ENCODE measurements at places on chromosomes 4 and X. TPM values are rescaled to one million over a fixed set of nuclear protein-coding genes. Genes with fewer than 3 reads are reported as not detected.

- H3K27ac ChIP-seq, result no peak overlapping the region
- H3K4me1 ChIP-seq, result no peaks in the 10 kb centered on the region
- H3K4me3 ChIP-seq, result no peak overlapping the region
- DNase-seq, result no peak
Observed at GRCh38 chr4:32890398-32890797, 2170.2 kb downstream of the PCDH7 start.

DNA sequence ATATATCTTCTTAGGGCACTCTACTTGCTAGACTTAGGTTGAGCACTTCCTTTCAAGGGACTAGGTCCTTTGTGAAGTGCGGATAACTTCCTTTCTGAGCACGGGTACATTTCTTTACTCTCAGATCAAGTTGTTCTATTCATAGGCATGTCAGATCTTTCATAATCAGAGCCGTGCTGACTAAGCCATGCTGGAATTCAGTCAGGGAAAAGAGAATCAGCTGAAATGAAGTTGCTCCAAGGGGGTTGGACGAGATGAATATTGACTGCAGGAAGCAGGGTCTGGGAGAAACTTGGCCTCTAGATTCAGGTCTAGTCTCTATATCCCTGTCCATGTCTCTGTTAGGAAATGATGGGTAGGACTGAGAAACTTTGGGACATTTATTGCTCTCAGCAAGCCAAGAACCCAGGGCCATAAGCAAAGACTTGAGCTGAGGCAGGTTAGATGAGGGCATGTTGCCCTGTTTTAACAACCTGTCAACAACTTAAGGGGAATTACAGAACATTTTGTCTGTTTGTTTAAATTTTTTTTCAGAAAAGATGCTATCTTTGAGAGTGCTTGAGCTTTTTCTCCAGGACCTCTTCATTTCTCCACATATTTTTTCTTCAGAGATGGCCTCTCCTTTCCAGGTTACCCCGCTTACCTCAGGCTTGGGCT lies 28.3 kb downstream of the AREG start:
- H3K4me1 ChIP-seq, result peaks cover 49% of the 10 kb centered on the region
- H3K27me3 ChIP-seq, result no peaks in the 10 kb centered on the region
- H3K36me3 ChIP-seq, result no peaks in the 10 kb centered on the region
- H3K27ac ChIP-seq, result peak overlapping the region; percentile 74

- no peak for DNase-seq
- no peak overlapping the region for H3K27ac ChIP-seq
- no peak overlapping the region for H3K4me3 ChIP-seq
Observed at GRCh38 chr4:121998024-121998423, 46.2 kb upstream of the TRPC3 start.

GRCh38 chrX:136816975-136817374 lies 36.2 kb upstream of the ARHGEF6 start:
- no peak overlapping the region for H3K27ac ChIP-seq
- DNase-seq, result no peak
- no peaks in the 10 kb centered on the region for H3K27me3 ChIP-seq
- no peak overlapping the region for H3K4me3 ChIP-seq

- no peak overlapping the region for H3K27ac ChIP-seq
- no peaks in the 10 kb centered on the region for H3K36me3 ChIP-seq
- DNase-seq, result no peak
- H3K4me3 ChIP-seq, result no peak overlapping the region
- H3K27me3 ChIP-seq, result no peaks in the 10 kb centered on the region
Observed at GRCh38 chr4:142558851-142559250, 287.2 kb downstream of the INPP4B start.

- H3K27me3 ChIP-seq, result no peaks in the 10 kb centered on the region
- DNase-seq, result no peak
- H3K27ac ChIP-seq, result no peak overlapping the region
- no peaks in the 10 kb centered on the region for H3K36me3 ChIP-seq
Observed at GRCh38 chrX:1450361-1451161, 2.1 kb downstream of the ASMTL start.

- no peak overlapping the region for H3K4me3 ChIP-seq
- DNase-seq, result no peak
- peaks cover 93% of the 10 kb centered on the region for H3K36me3 ChIP-seq
- H3K27me3 ChIP-seq, result no peaks in the 10 kb centered on the region
Observed at GRCh38 chr4:1356181-1356998, 9.4 kb downstream of the UVSSA start.

- H3K27me3 ChIP-seq, result no peaks in the 10 kb centered on the region
- H3K36me3 ChIP-seq, result no peaks in the 10 kb centered on the region
- no peak overlapping the region for H3K4me3 ChIP-seq
- H3K27ac ChIP-seq, result no peak overlapping the region
Observed at GRCh38 chr4:71123951-71124350, 130.5 kb downstream of the DCK start.

GRCh38 chr4:130479020-130479419 lies 1383.1 kb downstream of the C4orf33 start:
- no peak for DNase-seq
- H3K27ac ChIP-seq, result no peak overlapping the region
- no peaks in the 10 kb centered on the region for H3K4me1 ChIP-seq
- H3K27me3 ChIP-seq, result no peaks in the 10 kb centered on the region

Gene LUZP4
- total RNA-seq, result not detected

Gene WDFY3
- 44.4 TPM for total RNA-seq

Gene TLL1
- 0.83 TPM for total RNA-seq

Gene CT47A7
- not detected for total RNA-seq
